ENCODE measurements at places on chromosomes 13 and 19. TPM values are rescaled to one million over a fixed set of nuclear protein-coding genes. Genes with fewer than 3 reads are reported as not detected.

DNA sequence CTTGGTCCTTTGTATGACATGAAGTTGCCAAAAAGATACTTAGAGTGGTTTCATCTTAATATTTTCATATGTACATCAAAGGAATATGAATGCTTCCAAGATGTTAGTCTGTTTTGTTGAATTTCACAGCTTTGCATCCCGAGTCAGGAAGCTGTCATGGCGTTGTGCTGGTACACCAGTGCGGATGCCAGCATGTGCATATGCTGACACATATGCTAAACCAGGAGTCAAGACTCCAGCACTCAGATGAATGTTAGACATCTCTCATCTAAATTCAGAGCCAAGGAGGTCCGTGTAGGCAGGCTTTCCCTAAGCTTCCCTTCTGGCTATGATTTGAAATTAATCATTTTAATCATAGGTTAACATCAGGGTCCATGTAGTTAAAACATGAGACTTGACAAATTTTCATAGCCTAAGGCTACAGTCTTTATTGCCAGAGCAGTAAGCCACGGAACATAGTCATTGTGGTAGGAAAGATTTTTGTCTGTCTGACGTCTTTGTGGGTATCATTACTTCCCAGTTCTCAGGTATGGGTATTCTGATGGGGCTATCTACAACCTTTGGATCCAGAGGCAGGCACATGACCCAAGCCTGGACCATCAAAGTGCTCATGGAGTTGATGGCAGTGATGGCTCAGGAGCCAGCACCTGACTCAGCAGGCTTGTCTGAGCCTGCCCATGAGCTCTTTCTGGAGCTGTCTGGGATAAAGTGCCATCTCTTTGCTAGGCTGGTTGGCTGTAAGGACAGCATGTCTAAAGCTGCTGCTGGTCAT, 246.1 kb downstream of the KCNRG start:
- DNase-seq, result no peak
- no peaks in the 10 kb centered on the region for H3K4me1 ChIP-seq
- H3K36me3 ChIP-seq, result no peaks in the 10 kb centered on the region

GRCh38 chr13:90098577-90098976, 1248.9 kb upstream of the MIR17HG start:
- no peaks in the 10 kb centered on the region for H3K27me3 ChIP-seq
- no peak overlapping the region for H3K27ac ChIP-seq
- no peaks in the 10 kb centered on the region for H3K36me3 ChIP-seq
- DNase-seq, result no peak
- H3K4me1 ChIP-seq, result no peaks in the 10 kb centered on the region

GRCh38 chr13:97780486-97780885, 173.0 kb upstream of the IPO5 start:
- DNase-seq, result no peak
- no peaks in the 10 kb centered on the region for H3K36me3 ChIP-seq
- H3K27me3 ChIP-seq, result no peaks in the 10 kb centered on the region
- no peak overlapping the region for H3K4me3 ChIP-seq

DNA sequence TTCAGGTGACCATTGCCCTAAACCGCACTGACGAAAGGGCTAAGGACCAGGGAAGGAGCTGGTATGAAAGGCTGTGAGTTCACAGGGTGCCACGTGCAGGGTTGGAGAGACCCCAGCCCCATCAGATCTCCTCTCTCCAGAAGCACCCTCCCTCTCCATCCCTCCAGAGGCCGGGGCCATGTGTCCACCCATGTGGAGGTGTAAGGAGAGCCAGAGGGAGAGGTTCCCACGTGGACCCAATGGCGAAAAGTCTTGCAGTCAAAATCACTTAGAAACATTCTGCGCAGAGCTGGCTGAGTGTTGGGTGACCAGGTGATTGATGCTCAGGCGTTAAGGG, 168.3 kb downstream of the COL4A1 start:
- H3K27me3 ChIP-seq, result no peaks in the 10 kb centered on the region
- H3K4me3 ChIP-seq, result peak overlapping the region; percentile 59
- H3K4me1 ChIP-seq, result no peaks in the 10 kb centered on the region
- peak overlapping the region; percentile 46 for H3K27ac ChIP-seq
- no peak for DNase-seq

GRCh38 chr19:49593233-49594113, 2.5 kb downstream of the PRR12 start:
- H3K4me3 ChIP-seq, result peak overlapping the region; percentile 78

GRCh38 chr19:39031368-39032062, 834 bp downstream of the FBXO27 start:
- DNase-seq, result peak; percentile 95
- no peaks in the 10 kb centered on the region for H3K4me1 ChIP-seq
- H3K36me3 ChIP-seq, result no peaks in the 10 kb centered on the region

- peaks cover 5% of the 10 kb centered on the region for H3K36me3 ChIP-seq
- no peaks in the 10 kb centered on the region for H3K27me3 ChIP-seq
- H3K27ac ChIP-seq, result no peak overlapping the region
- no peak for DNase-seq
- no peak overlapping the region for H3K4me3 ChIP-seq
- no peaks in the 10 kb centered on the region for H3K4me1 ChIP-seq
These were observed 34.1 kb downstream of the SUGP2 start for GRCh38 chr19:18999016-18999758.

DNA sequence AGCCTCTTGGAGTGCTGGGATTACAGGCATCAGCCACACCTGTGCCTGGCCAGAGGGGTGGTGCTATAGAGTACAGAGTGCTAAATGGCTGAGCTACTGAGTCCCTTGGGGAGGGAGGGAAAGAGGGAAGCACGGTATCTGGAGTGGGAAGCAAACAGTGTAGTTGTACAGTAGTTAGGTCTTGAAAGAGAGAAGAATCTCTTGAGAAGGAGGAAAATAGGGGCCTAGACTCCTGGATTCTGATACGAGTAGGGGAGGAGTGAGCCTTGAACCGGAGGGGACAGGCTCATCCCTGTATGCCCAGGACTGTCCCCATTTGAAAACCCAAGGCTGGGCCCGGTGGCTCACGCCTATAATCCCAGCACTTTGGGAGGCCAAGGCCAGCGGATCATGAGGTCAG, 5.1 kb downstream of the MYADM start:
- H3K36me3 ChIP-seq, result no peaks in the 10 kb centered on the region
- H3K27ac ChIP-seq, result no peak overlapping the region
- H3K4me3 ChIP-seq, result no peak overlapping the region
- no peaks in the 10 kb centered on the region for H3K4me1 ChIP-seq
- DNase-seq, result no peak

DNA sequence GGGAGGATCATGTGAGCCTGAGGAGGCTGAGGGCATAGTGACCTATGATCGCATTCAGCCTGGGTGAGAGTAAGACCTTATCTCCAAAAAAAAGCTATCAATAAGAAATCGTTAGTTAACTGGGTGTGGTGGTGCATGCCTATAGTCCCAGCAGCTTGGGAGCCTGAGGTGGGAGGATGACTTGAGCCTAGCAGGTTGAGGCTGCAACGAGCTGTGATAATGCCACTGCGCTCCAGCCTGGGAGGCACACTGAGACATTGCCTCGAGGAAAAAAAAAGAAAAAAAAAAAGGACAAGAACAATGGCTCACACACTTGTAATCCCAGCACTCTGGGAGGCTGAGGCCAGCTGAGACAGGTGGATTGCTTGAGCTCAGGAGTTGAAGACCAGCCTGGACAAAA, 16.2 kb downstream of the PSPC1 start:
- no peaks in the 10 kb centered on the region for H3K36me3 ChIP-seq
- H3K27ac ChIP-seq, result no peak overlapping the region
- peaks cover 10% of the 10 kb centered on the region for H3K4me1 ChIP-seq
- DNase-seq, result no peak

- H3K4me3 ChIP-seq, result no peak overlapping the region
- DNase-seq, result no peak
- no peaks in the 10 kb centered on the region for H3K36me3 ChIP-seq
- H3K4me1 ChIP-seq, result no peaks in the 10 kb centered on the region
- H3K27ac ChIP-seq, result no peak overlapping the region
These were observed 257.7 kb downstream of the DACH1 start for GRCh38 chr13:71609271-71609670.

DNA sequence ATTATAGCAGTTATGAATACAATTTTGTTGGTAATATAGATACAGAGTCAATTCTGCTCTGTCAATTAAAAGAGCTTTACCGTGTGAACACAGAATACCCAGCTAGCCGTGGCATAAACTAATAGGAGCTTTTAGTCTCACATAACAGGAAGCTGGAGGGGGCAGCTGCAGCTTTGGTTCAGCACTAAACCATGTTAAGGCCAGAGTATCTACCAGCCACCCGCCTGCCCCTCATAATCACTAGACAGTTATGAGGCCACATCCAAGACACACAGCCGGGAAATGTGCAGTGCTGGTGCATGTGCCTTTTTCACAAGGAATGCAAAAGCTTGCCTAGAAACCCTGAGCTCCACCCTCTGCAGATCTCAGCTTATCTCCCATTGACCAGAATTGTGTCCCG, 62.3 kb downstream of the SGCG start:
- no peak for DNase-seq
- no peaks in the 10 kb centered on the region for H3K4me1 ChIP-seq
- H3K4me3 ChIP-seq, result no peak overlapping the region
- H3K36me3 ChIP-seq, result no peaks in the 10 kb centered on the region
- no peak overlapping the region for H3K27ac ChIP-seq

DNA sequence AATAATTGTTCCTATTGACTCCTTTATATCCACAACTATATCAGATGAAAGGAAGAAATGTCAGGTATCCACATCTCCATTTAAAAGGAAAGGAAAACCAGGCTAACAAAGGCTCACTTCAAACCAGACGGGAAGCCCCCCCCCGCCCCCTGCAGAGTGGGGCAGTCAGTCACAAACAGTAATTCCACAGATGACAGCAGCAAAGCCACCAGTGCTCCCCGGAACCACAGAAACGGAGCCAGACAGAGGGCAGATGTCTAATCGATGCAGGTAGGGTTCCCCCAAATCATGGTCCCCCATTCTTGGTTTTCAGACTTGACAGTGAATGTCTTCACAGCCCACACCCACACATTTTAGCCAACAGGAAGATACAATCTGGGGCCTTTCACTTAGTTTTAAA, 100.8 kb downstream of the STK24 start:
- H3K27ac ChIP-seq, result peak overlapping the region; percentile 18
- no peaks in the 10 kb centered on the region for H3K27me3 ChIP-seq
- H3K4me3 ChIP-seq, result no peak overlapping the region
- H3K4me1 ChIP-seq, result peaks cover 4% of the 10 kb centered on the region

GRCh38 chr19:2724148-2724557, 3.0 kb upstream of the DIRAS1 start:
- no peaks in the 10 kb centered on the region for H3K27me3 ChIP-seq
- no peaks in the 10 kb centered on the region for H3K36me3 ChIP-seq
- no peak overlapping the region for H3K4me3 ChIP-seq
- no peaks in the 10 kb centered on the region for H3K4me1 ChIP-seq
- H3K27ac ChIP-seq, result no peak overlapping the region

DNA sequence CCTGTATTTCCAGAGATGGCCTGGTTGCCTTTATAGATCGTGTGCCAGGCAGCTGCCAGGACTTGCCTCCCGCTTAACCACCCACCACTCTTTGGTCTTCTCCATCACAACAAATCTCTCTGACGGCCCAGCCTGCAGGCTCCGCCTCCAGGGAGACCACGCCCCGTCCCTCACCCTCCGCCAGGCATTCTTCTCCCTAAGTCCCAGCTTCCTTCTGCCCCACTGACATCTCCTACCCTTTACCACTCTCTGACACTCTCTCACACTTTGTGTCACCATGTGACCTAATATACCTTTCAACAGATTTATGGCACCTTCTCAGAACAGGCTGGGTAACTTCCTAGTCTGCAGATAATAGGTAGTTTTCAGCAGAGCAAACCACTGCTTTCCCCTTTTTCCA, 95.1 kb downstream of the CAB39L start:
- no peak for DNase-seq
- no peak overlapping the region for H3K4me3 ChIP-seq
- H3K36me3 ChIP-seq, result no peaks in the 10 kb centered on the region
- H3K27me3 ChIP-seq, result no peaks in the 10 kb centered on the region
- H3K27ac ChIP-seq, result no peak overlapping the region

- no peak overlapping the region for H3K4me3 ChIP-seq
- no peak for DNase-seq
- peaks cover 10% of the 10 kb centered on the region for H3K36me3 ChIP-seq
These were observed 4.0 kb downstream of the IGFLR1 start for GRCh38 chr19:35738021-35738886.

DNA sequence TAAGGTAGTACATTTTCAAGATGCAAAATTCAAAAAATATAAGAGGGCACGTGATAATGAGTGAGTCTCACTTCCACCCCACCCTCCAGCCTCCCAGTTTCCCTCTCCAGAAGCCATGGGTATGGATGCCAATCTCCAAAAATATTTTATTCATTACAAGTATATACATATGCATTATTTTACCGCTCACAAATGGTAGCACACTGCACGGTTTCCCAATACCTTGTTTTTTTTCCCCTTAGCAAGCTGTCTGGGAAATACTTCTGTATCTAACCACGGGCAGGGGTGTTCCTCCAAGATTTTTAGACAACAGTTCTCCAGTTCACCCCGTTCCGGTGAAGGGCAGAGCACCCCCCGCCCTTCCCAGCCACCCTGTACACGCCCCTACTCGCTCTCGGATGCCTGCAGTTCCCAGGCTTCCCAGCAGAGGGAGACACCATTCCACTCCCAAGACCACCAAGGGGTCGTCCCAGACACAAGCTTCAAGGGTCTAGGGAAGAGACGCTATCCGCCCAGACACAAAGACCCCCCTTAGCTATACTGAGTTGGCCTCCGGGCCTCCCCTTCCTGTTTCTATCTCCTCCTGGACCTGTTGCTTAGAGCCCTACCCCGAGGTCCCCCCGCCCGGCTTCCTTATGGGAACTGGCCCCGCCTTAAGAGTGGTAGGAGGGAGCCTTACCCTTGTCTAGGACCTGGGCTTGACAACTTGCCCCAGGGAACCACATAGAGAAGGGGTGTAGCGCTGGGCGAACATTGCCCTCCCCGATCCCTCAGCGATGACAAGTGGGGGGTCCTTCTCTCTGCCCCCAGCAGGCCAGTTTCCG, 1.1 kb upstream of the FXYD3 start:
- H3K4me3 ChIP-seq, result peak overlapping the region; percentile 44
- no peaks in the 10 kb centered on the region for H3K27me3 ChIP-seq
- H3K4me1 ChIP-seq, result no peaks in the 10 kb centered on the region
- H3K27ac ChIP-seq, result no peak overlapping the region
- H3K36me3 ChIP-seq, result no peaks in the 10 kb centered on the region

The SPART gene
- total RNA-seq, result 18.7 TPM

The ZNF497 gene
- 1.3 TPM for total RNA-seq

The CYP4F12 gene
- 0.59 TPM for total RNA-seq

The FBXO27 gene
- total RNA-seq, result 2.2 TPM

The PTPRH gene
- total RNA-seq, result 13.5 TPM

The TYROBP gene
- 6.1 TPM for total RNA-seq

The TPM4 gene
- 36.8 TPM for total RNA-seq

The PRR36 gene
- total RNA-seq, result 1.7 TPM
